ENCODE measurements at places on chromosomes 16 and 17.

DNA sequence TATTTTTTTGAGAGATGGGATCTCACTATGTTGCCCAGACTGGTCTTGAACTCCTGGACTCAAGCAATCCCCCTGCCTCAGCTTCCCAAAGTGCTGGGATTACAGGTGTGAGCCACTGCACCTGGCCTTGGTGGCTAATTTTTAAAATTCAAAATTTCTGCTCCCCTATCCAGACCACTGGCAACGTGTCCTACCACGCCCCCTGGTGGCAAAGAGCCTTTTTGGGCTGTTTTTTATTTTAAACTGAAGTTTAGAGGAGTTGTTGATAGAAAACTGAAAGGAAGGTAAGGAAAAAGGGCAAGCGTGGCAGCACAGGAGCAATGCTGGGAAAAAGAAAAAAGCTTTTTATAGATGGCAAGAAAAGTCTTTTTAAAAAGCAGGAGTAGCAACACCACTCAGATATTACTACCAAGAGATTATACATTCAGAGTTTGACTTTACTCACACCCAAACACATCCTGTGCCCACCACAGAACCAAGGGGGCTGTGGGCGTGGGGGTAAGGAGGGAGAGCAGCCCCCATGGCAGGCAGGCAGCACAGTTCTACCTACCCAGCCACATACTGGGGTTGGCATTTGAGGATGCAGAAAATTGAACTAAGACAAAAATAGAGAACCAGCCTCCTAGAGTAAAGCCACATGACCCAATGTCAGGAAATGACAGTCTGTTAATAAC lies 4.2 kb upstream of the MXRA7 start:
- peak; percentile 48 for DNase-seq

- no peak for DNase-seq
Observed at GRCh38 chr17:57677858-57678257, 67.2 kb downstream of the CCDC182 start.

GRCh38 chr16:69112285-69113129 lies 7.1 kb downstream of the HAS3 start:
- DNase-seq: peak; percentile 52

DNA sequence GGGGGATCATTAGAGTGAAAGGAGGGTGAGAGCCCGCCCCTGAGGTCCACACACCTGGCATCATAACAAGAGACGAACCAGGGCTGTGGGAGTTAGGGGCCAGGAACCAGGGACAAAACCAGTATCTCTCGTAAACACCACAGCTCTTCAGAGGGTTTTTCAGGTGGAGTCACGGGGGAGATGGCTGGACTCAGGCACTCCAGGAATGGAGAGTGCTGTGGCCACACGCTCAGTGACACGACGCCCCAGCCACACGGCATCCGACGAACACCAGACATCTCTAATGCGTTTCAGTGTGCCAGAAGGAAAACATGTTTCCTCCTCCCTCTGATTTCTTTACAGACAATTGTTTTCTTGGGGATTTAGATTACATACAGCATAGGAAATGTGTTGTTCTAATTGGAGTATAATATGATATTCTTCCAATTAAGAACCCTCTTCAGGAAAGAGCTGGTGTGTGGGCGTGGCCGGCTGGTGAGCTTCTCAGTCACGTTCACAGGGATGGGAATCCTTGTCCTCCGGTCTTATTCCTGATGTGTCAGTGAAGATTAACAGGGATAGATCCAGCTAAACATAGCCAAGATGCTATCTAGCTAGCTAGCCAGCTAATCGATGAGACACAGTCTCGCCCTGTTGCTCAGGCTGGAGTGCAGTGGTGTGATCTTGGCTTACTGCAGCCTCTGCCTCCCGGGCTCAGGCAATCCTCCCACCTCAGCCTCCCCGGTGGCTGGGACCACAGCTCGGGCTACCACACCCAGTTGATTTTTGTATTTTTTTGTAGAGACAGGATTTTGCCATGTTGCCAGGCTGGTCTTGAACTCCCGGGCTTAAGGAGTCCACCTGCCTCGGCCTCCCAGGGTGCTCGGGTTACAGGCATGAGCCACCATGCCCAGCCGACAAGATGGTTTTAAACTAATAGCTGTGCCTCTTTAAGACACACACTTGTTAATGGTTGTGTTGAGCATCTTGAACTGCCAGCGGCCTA lies 98.6 kb downstream of the BANP start:
- DNase-seq: no peak

- DNase-seq: no peak
Observed at GRCh38 chr16:72829846-72830775, 217.8 kb downstream of the ZFHX3 start.

GRCh38 chr17:31095236-31096105 lies 694 bp downstream of the NF1 start:
- peak; percentile 38 for DNase-seq

GRCh38 chr17:59707149-59707970 lies at the start of the genes PTRH2 and VMP1:
PTRH2 (minus strand) TSS chr17:59707430; CDS start chr17:59697978, 9,452 bp downstream.
VMP1 (plus strand) TSS chr17:59707654; CDS start chr17:59731447, 23,793 bp downstream.
- DNase-seq: peak; percentile 100

GRCh38 chr16:54116124-54116655 lies 170.4 kb downstream of the IRX3 start:
- no peak for DNase-seq

GRCh38 chr16:22770866-22771265 lies 43.1 kb upstream of the HS3ST2 start:
- DNase-seq: peak; percentile 50

DNA sequence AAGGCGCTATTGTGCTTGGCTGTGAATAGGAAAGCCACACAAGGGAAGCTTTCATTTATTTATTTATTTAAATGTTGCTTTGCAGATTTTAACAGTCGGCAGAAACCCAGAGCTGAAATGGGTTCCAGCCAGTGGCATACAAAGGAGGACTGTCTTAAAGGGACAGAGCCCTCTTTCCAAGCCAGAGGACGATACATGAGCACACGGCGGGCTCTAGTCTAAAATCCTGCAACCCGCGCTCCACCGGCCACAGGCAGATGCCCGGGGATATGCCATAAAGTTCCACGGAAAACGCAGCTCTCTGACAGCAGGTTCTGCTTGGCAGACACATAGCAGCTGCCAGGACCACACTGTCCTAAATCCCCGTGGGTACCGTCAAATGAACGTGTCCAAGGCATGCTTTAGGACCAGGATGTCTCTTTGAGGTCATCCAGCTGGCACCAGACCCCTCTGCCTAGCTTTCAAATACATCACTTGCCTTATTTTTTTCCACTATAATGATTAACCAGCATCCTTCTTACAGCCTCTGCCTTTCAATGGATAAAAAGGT lies 64.6 kb downstream of the CYTH1 start:
- DNase-seq: no peak

GRCh38 chr17:51682115-51682514 lies 421.8 kb downstream of the UTP18 start:
- DNase-seq: no peak

DNA sequence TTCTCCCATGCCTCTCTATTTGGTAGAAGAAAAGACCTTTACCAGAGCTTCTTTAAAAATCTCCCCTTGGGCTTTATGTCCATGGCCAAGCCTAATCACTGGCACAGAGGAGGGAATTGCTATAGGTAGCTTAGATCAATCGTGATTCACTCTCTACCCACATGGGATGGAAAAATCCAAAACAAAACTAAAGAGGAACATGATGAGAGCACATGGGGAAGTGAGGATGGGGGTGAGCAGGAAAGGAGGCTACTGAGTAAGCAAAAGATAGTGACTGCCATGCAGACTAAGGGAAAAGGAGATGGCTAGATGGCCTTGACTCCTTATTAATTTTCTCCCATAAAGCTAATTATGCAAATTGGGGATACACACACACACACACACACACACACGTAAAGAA lies 201.2 kb downstream of the HS3ST3A1 start:
- DNase-seq: no peak

GRCh38 chr17:58703137-58703915 lies 10.9 kb downstream of the RAD51C start:
- peak; percentile 34 for DNase-seq

- DNase-seq: no peak
Observed at GRCh38 chr16:65038100-65038499, 83.8 kb downstream of the CDH11 start.

DNA sequence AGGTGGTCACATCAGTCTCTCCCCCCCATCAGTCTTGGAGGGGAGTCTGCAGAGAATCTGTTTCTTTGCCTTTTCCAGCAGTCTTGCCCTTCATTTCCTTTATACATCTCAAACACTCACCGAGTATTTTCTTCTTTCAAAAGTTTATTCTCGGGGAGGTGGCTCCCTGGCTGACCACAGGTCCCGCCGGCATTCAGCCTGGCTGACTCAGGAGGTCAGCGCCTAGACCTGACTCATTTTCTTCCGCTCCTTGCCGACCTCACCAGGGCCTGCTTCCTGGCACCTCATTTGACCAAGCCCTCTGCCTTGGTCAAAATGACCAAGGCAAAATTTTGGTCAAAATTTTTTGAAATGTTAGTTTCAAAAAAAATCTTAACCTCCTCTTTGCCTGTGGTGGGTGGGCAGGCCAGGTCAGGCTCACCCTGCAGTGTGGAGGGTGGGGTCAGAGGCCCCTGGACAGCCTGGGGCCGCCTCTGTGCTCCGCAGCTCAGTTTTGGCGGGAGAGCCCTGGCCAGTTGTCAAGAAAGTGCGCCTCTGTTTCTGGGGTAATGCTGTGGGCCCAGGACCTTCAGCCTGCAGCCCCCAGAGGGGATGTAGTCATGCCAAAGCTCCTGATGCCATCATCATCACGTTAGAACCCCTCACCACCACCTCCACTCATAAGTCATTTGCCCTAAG lies 165.6 kb downstream of the SPECC1 start:
- peak; percentile 35 for DNase-seq

DNA sequence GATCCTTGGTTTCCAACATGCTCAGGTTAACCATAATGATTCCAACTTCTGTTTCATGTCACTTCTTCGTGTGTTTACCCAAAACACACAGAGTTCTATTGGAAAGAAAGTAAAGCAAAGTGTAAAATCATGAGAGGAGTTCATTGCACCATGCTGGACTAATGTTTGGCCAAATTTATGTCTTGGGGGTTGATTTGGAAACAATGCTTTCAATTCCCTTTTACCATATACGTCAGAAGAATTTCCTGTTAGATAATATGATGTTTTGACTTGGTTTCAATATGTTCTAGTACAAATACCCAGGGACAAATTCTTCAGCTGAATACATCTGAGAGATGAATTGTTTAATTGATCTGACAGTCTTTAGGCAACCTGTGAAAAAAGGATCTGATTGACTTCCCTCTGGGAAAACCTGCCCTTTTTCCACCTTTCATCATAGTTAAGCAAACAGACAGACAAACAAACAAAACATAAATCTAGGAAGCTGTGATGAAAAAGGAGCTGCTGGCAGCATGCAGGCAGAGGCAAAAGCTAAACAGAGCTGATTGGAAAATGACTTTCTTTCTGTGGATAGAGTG lies 26.0 kb upstream of the MPHOSPH6 start:
- no peak for DNase-seq

- DNase-seq: no peak
Observed at GRCh38 chr17:83109386-83109785, 30.0 kb downstream of the METRNL start.

- DNase-seq: peak; percentile 20
Observed at GRCh38 chr16:181565-182021, 1.3 kb downstream of the HBQ1 start.

GRCh38 chr17:4806456-4806776 lies 536 bp upstream of the PLD2 start:
- no peak for DNase-seq

GRCh38 chr16:88834670-88835069 lies 22.1 kb downstream of the GALNS start:
- no peak for DNase-seq

DNA sequence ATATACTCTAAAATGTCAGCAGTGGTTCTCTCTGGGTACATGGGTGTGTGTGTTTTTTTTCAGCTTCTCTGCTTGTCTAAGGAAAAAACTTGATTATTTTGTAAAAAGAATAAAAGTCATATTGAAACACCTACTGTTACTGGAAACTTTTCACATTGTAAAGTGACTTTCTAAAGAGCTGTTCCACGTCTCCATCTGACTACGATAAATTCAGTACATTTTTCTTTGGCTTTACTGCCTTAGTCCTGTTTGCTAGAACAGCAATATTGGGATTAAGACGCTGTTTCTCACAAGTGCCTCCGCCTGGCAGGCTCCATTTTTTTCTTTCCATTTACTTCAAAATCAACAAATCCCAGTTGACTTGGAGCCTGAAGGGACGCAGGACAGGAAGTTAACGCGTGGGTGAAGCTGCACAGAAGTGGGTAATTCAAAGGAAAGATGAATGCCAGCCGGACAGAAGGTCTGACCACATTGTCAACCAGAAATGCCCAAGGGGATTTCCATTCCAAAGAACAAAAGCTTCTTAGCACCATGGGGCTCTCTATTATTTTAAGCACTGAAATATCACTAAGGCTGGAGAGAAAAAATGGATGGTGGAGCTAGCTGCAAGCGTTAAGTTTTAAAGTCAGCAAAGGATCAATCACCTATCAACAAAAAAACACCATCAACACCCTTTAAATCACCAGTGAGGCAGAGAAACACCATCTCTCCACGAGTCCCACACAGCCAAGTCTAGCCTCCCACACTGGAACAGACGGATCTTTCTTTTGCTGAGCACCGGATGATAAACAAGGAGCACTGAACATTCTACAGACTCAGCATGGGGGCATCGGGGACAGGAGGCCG lies 8.4 kb downstream of the GLOD4 start:
- no peak for DNase-seq

DNA sequence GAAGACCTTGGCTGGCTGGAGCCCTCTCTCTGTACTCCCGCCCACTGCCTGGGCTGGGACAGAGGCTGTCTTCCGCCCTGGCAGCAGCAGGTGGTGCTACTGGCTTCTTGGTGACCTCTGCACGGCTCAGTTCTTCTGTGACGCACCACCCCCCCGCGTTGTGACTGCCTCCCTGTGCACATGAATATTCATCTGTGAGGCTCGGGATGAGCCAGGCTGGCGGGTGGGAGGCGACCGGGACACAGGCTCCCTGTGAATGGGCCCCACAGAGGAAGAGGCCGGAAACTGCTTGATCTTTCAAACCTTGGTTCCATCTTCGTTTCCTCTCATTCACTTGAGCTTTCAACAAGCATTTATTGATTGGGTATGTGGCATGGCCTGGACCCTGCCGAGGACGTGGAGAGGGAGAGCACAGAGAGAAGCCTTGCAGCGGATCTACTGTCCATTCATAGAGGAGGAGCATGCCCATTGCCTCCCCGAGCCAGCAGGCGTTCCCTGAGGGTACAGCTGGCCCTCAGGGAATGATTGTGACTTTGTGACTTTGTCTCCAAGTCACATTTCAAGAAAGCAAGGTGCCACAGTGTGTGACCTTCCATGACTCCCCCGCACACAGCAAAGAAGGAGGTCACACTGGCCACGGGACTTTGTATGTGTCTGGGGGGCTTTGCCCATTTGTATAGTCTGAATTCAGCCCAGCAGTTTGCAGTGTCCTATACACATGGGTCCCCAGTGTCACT lies 45.0 kb downstream of the B9D1 start:
- DNase-seq: no peak

DNA sequence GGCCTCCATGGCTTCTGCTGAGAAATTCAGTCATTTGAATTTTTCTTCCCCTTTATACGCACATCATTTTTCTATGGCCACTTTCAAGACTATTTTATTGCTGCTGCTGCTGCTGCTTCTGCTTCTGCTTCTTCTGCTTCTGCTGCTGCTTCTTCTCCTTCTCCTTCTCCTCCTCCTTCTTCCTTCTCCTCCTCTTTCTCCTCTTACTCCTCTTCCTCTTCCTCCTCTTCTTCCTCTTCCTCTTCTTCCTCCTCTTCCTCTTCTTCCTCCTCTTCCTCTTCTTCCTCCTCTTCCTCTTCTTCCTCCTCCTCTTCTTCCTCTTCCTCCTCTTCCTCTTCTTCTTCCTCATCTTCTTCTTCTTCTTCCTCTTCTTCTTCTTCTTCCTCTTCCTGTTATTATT lies 22.4 kb downstream of the CPD start:
- DNase-seq: no peak
